ENCODE measurements at places on chromosomes 2 and 18. TPM values are rescaled to one million over a fixed set of nuclear protein-coding genes. Genes with fewer than 3 reads are reported as not detected.

SCYGR4 gene
- not detected for total RNA-seq

GPBAR1 gene
- 0.53 TPM for total RNA-seq

NBAS gene
- 56.0 TPM for total RNA-seq

SERPINB10 gene
- 0.35 TPM for total RNA-seq

CYTIP gene
- not detected for total RNA-seq

GPC1 gene
- total RNA-seq, result 142 TPM

ST6GAL2 gene
- 0.58 TPM for total RNA-seq

LDLRAD4 gene
- not detected for total RNA-seq

KRTCAP3 gene
- total RNA-seq, result not detected

MEIS1 gene
- 55.5 TPM for total RNA-seq

EVA1A gene
- total RNA-seq, result 14.5 TPM

ARHGEF33 gene
- not detected for total RNA-seq

HES6 gene
- 2.7 TPM for total RNA-seq

CHRND gene
- not detected for total RNA-seq

CEP192 gene
- total RNA-seq, result 23.2 TPM

MFF gene
- total RNA-seq, result 81.0 TPM

Data from myometrial cell (primary cell).